Renal cortical epithelial cell (primary cell): ENCODE measurements at places on chromosomes 4 and X.
A peak's percentile ranks its signal among the peaks of the same experiment; 100 is the strongest.

GRCh38 chr4:181810711-181811110 lies 432.5 kb upstream of the TENM3 start:
- DNase-seq, result no peak

DNA sequence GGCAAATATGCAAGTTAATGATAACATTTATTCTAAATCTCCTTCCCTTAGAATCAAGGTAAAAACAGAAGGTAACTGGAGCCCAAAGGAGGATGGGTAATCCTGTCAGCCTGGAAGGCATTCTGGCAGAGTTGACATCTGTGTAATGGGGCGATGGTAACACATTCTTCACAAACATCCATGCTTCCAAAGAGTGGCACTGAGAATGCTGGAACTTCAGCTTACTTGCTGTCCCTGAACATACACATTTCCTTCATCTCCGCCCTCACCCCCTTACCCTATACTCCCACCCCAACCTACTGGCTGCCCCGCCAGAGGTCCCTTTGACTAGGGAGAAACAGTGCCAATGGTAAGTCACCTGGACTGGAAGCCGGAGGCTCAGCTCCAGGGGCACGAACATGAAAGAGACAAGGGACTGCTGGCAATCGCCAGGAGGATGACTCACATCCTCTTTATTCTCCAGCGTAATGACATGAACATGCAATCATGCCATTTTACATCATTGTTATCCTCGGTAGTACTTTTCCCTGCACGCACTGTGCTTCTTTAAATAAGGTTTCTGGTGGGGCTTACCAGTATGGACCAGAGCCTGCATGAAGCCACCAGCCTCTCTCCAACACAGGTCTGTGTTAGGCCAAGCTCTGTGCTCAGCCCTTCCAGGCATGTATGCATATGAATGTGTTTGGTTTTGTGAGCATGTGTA lies 694.2 kb upstream of the TENM3 start:
- no peak for DNase-seq

DNA sequence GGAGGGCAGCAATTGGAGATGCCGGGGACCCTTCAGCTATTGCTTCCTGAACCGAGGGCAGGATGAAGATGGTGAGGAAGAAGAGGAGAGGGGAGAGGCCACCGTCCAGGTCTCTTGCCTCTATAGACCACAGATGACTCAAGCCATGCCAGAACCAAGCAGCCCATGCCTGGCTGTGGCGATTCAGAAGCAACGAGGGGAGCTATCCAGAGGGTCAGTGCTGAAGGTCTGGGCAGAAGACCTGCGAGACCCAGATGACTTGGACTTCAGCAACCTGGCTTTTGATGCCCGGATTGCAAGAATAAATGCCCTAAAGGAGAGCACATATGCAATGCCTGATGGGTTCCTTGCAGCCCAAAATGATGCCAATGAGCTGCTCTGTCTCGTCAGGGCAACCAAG lies 70.2 kb upstream of the PRPS2 start:
- DNase-seq, result peak; percentile 3

DNA sequence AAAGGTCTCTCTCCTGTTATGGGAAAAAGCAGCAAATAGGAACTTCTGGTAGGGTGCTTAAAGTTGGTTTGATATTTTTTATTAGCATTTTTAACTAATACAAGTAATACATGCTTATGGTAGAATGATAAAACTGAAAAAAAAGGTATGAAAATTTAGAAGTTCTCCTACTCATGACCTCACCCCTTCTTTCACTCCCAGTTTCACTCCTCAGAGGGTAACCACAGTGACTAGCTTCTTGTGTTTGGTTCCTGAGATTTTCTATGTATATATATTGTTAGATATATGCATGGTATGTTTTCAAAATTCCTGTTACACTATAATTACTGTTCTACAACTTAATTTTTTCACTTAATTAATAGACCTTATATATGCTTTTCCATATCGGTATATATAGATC lies 66.5 kb downstream of the AR start:
- DNase-seq, result no peak

- peak; percentile 29 for DNase-seq
These were observed 11.8 kb upstream of the HSD17B10 start for GRCh38 chrX:53445977-53446376.

- no peak for DNase-seq
These were observed 193.9 kb upstream of the EDNRA start for GRCh38 chr4:147286846-147287587.

- peak; percentile 19 for DNase-seq
These were observed 38.8 kb upstream of the BEX4 start for GRCh38 chrX:103175944-103176753.

DNA sequence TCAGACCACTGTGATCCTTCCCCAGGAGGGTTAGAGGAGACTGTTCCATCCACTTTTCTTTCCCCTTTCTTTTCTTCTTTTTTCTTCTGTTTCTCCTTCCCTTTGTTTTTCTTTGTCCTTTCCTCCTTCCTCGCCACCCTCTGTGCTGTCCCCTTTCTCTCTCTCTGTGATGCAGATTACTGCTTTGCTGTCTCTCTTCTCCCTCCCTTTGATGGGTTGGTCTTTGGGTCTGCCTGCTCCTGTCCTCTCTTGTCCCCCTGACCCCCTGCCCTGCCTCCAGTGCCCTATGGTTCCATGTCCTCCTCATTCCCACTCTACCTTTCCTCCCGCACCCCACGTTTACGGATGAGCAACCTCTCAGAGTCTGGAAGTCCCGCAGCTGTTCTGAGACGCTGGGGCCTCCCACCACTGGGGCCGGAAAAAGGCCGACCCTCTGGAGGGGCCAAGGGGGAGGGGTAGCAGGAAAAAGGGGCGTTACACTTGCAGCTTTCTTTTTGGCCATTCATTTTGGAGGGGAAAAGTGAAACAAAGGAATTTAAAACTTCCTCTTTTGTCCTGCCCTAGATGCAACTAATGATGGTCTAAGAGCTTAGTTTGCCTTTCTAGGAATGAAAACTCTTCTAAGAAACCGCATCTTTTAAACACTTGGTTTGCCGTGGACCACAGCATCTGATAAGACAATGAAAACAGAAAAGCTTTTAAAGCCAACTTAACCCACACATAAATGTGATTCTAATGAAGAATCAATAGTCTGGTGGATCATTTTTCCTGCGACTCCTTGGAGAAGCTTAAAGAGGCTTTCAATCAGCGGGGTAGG lies 24.5 kb upstream of the TSR2 start:
- DNase-seq, result no peak

- no peak for DNase-seq
These were observed 26.2 kb upstream of the MXD4 start for GRCh38 chr4:2288051-2288541.

GRCh38 chrX:10506781-10507180 lies 113.6 kb downstream of the MID1 start:
- peak; percentile 40 for DNase-seq

DNA sequence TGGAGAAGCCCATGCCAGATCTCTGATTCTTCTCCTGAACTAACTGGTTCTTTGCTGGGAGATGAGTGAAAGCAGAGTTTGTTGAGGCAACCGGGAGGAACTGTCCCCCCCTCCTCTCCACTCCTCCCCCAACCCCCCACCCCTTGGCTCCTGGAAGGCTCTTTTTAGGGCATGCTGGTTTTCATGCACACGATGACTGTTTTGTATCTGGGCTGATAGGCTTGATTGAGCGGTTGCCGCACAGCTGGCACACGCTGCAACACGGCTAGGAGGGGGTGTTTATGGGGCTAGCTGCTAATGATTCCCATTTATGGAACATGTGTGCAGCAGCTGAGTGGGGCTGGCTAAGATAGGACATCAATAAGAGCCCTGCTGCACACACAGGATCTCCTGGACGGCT lies 137.2 kb downstream of the SMIM20 start:
- no peak for DNase-seq

GRCh38 chr4:39716356-39716755 lies 18.4 kb downstream of the UBE2K start:
- DNase-seq, result no peak

DNA sequence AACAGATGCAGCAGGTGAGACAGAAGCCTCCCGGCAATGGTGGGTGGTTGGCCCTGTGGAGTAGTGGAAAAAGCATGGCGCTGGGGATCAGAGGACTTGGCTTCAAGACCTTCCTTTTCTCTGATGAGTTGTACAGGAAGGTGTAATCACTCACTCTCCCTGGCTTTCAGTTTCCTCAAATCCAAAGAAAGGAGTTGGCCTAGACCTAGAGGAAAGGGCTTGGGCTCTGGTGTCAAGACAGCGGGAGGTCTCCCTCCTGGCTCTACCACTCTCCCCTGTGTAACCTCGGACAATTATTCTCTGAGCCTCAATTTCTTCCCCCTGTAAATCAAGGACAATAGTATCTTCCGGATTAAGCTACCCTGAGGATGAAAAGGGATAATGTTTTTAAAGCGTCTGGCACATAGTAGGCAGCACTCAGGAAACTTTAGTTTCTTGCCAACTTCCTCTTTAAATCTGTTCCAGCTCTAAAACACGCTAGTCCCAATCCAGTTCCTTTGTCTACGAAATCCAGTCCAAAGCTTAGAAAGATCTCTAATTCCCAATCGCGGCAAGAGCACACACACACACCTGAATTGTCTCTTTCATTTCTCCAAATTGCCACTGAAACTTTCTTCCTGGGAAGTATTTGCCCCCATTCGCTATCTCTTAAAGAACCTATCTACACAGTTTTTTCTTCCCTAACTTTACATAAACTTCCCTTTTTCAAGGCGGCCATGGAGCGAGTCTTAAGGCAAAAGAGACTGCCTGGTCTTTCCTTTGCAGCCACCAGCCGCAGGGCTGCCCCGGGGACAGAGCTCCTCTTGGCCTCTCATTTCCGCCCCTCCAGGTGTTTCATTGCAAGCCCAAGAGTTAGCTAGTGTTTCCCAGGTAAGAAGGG lies 29.9 kb upstream of the GPC4 start:
- DNase-seq, result peak; percentile 43

GRCh38 chr4:37663552-37663951 lies 22.6 kb downstream of the RELL1 start:
- no peak for DNase-seq

DNA sequence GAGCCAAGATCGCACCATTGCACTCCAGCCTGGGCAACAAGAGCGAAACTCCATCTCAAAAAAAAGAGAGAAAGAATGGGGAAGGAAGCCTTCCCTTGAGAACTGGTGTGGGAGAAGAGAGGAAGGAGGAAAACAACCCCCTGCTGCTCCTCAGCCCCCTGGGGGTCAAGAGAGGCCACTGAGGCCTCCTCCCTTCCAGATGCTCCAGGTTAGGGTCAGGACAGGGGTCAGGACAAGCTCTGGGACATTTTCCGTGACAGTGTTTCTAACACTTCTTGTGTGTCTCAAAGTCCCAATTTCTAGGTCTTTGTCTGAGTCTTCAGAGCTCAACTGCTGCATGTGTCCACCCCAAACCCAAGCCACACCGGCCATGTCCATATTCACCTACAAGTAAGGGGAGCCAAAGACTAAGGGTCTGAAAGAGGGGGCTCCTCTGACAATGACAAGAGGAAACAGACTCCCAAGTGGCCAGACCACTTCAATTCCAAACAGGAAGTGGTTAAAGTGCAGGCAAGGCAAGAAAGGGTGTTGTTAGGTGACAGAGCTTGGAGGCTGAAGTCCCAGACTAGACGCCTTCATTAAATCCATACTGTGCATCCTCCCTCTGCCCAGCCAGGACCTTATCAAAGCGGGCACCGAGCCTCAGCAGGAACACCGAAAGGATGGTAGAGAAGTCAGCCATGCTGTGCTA lies 8.3 kb downstream of the L1CAM start:
- no peak for DNase-seq

GRCh38 chr4:147093206-147093605 lies 147.5 kb upstream of the TTC29 start:
- DNase-seq, result peak; percentile 79

- no peak for DNase-seq
These were observed 109.6 kb upstream of the ACSL4 start for GRCh38 chrX:109842611-109843010.

DNA sequence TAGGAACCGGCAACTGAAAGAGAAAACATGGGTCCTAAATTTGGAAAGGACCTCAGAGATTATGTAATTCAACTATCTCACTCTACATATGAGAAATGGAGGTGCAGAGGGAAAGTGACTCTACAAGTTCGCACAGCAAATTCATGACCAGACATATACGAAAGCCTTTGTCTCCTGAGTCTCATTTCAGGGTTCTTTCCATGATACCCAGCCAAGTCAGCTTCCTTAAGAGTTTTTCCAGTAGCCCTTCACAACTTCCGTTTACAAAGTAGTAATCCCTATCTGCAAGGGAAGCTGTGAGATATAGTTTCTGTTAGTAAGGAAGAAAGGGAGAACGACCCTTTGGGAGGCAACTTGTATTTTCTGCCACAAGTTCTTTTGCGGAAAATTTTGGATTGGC lies 110.6 kb downstream of the TEX13A start:
- DNase-seq, result no peak

GRCh38 chr4:61239250-61239649 lies 39.1 kb downstream of the ADGRL3 start:
- no peak for DNase-seq

DNA sequence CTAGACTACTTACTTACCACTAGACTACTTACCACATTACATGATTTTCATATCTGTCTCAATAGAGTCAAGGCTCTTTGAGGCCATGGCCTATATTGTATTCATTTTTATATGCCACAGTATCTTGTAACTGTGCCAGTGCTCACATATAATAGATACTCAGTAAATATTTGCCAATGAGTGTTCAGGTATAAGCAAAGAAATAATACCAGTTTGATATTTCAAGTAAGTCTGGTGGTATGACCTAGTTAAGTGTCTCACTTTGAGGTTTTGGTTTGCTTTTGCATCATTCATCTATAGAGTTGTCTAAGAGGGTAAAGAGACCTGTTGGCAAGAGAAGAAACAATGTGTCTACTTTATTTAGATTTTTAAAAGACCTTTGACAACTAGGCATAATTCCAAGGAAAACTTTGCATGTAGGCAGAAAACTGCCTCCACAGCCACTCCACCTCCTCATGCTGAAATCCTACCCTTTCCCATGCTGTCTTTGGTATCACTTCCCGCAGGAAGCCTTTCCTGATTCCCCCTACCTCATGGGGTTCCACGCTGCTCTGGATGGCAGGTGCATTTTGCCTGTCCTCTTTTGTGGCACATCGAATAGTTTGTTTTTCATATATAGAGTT lies 91.3 kb upstream of the KLHL13 start:
- no peak for DNase-seq

GRCh38 chr4:99395595-99396364 lies 39.4 kb downstream of the ADH7 start:
- peak; percentile 92 for DNase-seq

DNA sequence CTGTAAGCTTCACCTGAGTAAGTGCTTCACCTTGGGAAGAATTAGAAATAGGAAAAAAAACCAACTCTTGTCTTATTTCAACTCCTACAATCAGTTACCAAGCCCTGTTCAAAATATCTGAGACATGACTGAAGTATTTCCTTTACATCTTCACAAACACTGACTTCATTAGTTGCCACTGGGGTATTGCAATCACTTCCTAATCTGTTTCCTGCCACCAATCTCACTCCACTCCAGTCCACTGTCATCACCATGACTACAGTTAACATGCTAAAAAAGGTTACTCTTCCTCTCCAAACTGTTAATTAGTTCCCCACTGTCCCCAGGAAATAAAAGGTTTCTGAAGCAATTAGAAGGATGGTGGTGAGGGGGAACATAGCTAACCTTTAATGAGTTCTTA lies 3.3 kb upstream of the SUPT20HL1 start:
- DNase-seq, result no peak

- no peak for DNase-seq
These were observed 26.8 kb upstream of the AP1S2 start for GRCh38 chrX:15881381-15881897.
